ENCODE measurements at places on chromosomes 6 and 20. TPM values are rescaled to one million over a fixed set of nuclear protein-coding genes. Genes with fewer than 3 reads are reported as not detected.
A peak's percentile ranks its signal among the peaks of the same experiment; 100 is the strongest.

DNA sequence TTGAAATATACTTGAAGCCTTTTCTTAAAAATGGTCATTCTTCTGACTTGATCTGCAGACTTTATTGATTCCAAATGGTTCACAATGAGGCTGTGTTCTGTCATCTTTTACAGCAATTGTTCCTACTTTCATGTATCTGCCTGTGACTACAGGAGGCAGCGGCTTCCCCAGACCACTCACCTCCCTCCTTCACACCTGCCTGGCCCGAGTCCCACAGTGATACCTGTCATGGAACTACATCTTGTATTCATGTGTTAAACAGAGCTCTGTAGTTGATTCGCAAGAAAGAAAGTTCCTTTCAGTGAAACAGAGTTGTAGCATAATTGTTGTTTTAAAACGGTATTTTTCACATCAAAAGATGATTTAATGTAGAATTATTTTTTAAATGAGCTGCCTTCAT lies 673.5 kb upstream of the AGPAT4 start:
- no peak for DNase-seq
- H3K4me1 ChIP-seq, result no peaks in the 10 kb centered on the region
- H3K36me3 ChIP-seq, result no peaks in the 10 kb centered on the region
- no peak overlapping the region for H3K4me3 ChIP-seq

GRCh38 chr6:27312950-27313271 lies 838 bp upstream of the POM121L2 start:
- no peak for DNase-seq
- H3K27ac ChIP-seq, result no peak overlapping the region
- peaks cover 23% of the 10 kb centered on the region for H3K27me3 ChIP-seq
- H3K36me3 ChIP-seq, result no peaks in the 10 kb centered on the region
- peak overlapping the region; percentile 78 for H3K4me3 ChIP-seq
- peaks cover 11% of the 10 kb centered on the region for H3K4me1 ChIP-seq

GRCh38 chr20:61810738-61811135 lies 254.9 kb downstream of the TAF4 start:
- H3K27ac ChIP-seq, result no peak overlapping the region
- no peak for DNase-seq
- no peak overlapping the region for H3K4me3 ChIP-seq
- H3K27me3 ChIP-seq, result no peaks in the 10 kb centered on the region

DNA sequence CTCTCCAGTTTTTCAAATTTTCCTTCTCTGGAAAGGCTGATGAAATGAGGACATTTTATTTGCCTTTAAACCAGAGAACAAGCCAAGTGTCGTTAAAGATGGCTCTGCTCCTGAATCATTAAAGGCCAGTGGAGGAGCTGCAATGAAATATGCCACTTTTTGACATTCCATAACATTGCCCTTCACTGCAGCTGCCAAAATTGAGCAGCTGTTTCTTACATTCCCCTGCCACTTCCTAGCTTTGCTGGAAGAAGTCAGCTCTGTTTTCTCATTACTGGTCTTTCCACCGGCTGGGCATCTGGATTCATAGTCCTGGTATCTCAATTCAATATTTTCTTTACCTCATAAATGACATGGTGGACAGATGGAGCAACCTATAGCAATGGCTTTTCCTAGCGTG lies 45.5 kb upstream of the NRN1 start:
- H3K27me3 ChIP-seq, result peaks cover 14% of the 10 kb centered on the region
- no peaks in the 10 kb centered on the region for H3K36me3 ChIP-seq
- no peak overlapping the region for H3K27ac ChIP-seq

GRCh38 chr6:160116411-160116810 lies 5.2 kb upstream of the SLC22A1 start:
- no peak overlapping the region for H3K27ac ChIP-seq
- peaks cover 13% of the 10 kb centered on the region for H3K36me3 ChIP-seq
- H3K4me1 ChIP-seq, result peaks cover 4% of the 10 kb centered on the region
- H3K4me3 ChIP-seq, result no peak overlapping the region

DNA sequence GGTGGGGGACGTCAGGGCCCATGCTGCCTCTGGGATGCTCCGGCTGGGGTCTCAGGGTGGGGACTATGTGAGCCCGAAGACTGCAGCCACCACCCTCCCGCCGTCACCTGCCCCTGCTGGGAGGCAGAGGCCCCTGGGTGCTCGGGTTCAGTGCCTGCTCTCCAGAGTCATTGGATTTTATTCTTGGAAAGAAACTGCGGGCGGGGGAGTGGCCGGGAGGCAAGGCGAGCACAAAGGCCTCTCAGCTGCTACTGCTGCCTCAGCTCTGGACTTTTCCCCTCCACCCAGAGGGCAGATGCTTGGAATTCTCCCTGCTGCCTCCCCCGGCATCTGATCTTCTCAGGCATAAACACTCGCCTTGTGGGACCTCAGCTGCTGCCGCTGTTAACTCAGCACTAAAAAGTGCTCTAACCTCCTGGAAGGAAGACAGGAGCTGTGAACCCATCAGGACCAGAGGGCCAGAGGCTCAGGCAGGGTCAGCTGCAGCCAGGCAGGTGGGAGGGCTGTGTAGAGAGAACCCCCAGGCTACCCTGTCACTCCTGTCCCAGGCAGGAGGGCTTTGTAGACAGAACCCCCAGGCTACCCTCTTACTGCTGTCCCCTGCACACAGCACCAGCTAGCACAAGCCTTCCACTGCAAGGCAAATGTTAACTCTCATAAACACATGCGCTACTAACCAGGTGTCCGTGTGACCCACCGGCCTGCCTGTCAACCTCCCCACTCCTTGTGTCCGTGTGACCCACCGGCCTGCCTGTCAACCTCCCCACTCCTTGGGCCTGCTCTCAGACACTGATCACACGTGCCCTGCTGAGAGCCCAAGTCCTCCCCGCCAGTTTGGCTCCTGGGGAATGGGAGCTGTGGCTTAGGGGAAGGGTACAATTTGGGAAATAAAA lies 9.4 kb upstream of the FRMD1 start:
- no peak for DNase-seq
- no peak overlapping the region for H3K4me3 ChIP-seq
- H3K27ac ChIP-seq, result no peak overlapping the region
- no peaks in the 10 kb centered on the region for H3K36me3 ChIP-seq

DNA sequence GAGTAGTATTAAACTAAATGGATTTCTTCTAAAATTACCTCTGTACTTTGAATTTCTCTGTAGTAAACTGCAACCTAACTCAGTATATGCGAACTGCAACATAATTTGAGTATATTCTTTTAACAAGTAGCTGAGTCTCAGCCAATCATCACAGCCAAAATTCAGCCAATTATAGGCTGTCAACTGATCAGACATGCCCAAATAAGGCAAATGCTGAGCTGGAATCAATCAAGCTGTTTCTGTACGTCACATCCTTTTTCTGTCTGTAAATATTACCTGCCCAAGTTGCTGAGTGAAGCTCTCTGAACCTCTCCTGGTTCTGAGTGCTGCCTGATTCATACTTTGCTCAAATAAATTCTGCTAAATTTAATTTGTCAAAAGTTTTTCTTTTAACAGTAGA lies 9.5 kb upstream of the C6orf58 start:
- H3K27ac ChIP-seq, result no peak overlapping the region
- no peak for DNase-seq
- no peaks in the 10 kb centered on the region for H3K4me1 ChIP-seq

DNA sequence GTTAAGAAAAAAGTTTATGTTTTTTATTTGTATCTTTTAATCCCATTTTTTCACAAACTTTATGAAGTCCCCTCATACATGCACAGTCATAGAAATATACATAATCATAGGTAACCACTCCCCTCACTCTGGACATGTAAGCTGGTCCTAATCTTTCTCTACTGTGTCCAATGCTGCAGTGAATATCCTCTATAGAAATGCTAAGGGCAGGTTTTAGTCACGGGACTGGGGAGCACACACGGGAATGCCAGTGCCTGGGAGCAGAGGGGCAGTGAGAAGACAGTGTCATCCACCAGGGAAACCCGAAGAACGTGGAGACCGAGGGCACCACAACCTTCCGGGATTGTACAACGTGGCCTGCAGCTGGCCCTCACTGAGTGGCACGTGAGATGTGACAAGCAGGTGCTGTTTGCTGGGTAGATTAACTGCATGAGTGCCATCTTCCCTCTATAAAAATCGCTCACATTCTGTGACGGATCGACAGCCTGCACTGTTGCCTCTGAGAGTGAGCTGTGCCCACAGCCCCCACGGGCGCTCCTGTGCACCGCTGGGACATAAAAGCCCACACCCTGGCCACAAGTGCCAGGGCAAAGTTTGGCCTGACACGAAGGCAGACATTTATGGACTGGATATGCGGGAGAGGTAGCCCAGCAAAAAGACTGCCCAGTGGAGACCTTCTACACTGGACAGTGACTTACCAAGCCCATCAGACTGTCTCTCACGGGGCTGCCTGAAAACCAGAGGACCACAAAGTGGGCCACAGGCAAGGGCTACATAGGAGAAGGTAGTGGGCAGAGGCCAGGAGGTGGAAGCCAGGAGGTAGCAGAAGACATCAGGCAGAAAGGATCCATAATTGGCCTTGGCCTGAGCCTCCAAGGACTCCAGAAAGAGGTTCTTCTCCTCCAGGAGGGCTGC lies 63.2 kb downstream of the FGD2 start:
- peaks cover 4% of the 10 kb centered on the region for H3K27me3 ChIP-seq
- no peaks in the 10 kb centered on the region for H3K36me3 ChIP-seq
- H3K4me1 ChIP-seq, result peaks cover 32% of the 10 kb centered on the region
- peak overlapping the region; percentile 21 for H3K4me3 ChIP-seq
- peak overlapping the region; percentile 34 for H3K27ac ChIP-seq

- peaks cover 8% of the 10 kb centered on the region for H3K27me3 ChIP-seq
- no peak overlapping the region for H3K4me3 ChIP-seq
- H3K27ac ChIP-seq, result no peak overlapping the region
- DNase-seq, result no peak
- H3K4me1 ChIP-seq, result peaks cover 5% of the 10 kb centered on the region
These were observed 4.6 kb upstream of the MYB start for GRCh38 chr6:135176464-135176863.

Gene SLC22A3
- not detected for polyA plus RNA-seq

Gene ZBTB46
- 0.32 TPM for polyA plus RNA-seq

Gene HLA-A
- 4,182 TPM for polyA plus RNA-seq

Gene PXMP4
- polyA plus RNA-seq, result 16.6 TPM

Gene TRIM40
- polyA plus RNA-seq, result not detected

Gene MAS1
- not detected for polyA plus RNA-seq

Gene DEFB132
- polyA plus RNA-seq, result not detected

Gene NNAT
- polyA plus RNA-seq, result 0.20 TPM

Gene LHFPL5
- polyA plus RNA-seq, result not detected

Gene MRPS18B
- 102 TPM for polyA plus RNA-seq
